ENCODE measurements at places on chromosomes 11 and 22.
A peak's percentile ranks its signal among the peaks of the same experiment; 100 is the strongest.

GRCh38 chr11:77441426-77441825 is 32.5 kb downstream of the PAK1 start:
- DNase-seq, result no peak

GRCh38 chr11:121383716-121384115 is 68.4 kb upstream of the SORL1 start:
- DNase-seq, result no peak

GRCh38 chr11:32562839-32563599 is 20.6 kb upstream of the EIF3M start:
- DNase-seq, result peak; percentile 14

DNA sequence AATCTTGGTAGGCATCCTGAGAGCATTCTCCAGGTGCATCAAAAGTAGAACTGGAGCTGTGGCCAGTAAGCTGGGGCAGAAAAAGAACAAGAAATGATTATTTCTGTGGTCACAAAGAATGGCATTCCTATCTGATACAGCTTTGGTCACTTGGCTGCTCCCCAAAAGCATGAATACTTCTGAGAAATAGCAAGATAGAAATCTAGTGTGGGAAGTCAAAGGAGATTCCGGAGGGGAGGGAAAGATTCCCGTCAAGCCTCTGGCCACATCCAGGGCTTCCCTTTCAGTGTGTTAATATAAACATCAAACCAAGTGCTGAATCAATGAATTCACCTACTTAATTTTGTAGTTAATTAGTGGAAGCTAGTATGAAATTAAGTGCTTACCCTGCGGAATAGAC is 1185.4 kb downstream of the LRRC4C start:
- peak; percentile 40 for DNase-seq

DNA sequence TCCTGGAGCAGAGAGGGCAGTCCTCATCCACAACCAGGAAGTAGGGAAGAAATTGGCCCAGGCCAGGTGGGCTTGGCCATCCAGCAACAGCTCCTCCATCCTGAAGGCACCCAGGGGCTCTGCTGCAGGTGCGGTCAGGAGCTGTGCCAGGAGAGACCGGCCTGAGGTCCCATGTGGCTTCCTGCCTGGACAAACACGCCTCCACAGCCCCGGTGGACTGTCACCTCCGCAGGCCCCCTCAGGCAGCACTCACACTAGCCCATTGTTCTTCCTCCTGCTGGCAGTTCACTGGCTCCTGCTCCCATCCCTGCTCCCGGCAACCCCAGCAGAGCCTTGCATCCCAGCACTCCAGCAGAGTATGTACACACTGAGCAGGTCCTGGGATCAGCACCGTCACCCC is 16.0 kb upstream of the POU2AF1 start:
- no peak for DNase-seq

- DNase-seq, result no peak
Observed at GRCh38 chr11:35061516-35062440, 77.2 kb upstream of the CD44 start.

DNA sequence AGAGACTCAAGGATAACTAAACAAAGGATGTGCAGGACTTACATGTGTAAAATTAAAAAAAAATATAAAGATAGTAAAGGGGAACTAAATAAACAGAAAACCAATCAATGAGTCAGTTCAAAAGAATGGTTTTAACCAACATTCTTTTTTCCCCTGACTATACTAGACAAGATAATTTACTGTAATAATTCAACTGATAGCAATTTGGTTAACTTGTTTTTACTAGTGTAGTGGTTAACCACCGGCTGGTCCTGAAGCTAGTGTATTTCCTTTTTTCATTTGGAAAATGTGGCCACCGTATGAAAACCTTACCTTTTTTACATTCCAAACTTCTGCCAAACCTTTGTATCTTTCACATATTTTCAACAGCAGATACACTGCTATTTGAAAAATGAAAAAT is 123.1 kb downstream of the ARHGAP42 start:
- no peak for DNase-seq

All from adipocyte (in vitro differentiated cells).